ENCODE measurements at places on chromosomes 13 and 19. TPM values are rescaled to one million over a fixed set of nuclear protein-coding genes. Genes with fewer than 3 reads are reported as not detected.

GRCh38 chr13:25174304-25174703 is 2.2 kb upstream of the AMER2 start:
- peaks cover 63% of the 10 kb centered on the region for H3K27me3 ChIP-seq
- no peak overlapping the region for H3K27ac ChIP-seq
- no peak overlapping the region for H3K4me3 ChIP-seq
- H3K4me1 ChIP-seq, result peaks cover 14% of the 10 kb centered on the region
- no peak for DNase-seq

DNA sequence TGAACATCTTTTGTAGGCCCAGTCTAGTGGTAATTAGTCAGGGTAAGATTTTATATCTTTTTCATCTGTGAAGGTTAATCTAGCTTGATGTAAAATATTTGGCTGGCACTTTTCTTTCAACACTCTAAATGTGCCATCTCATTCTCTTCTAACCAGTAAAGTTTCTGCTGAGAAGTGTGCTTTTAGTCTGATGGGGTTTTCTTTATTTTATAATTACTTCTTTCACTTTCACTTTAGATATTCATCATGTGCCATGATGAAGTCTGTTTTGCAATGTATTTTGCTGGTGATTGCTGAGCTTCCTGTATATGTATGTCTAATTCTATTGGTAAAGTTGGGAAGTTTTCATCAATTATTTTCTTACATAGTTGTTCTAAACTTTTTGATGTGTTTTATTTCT is 31.9 kb downstream of the ZNF726 start:
- no peaks in the 10 kb centered on the region for H3K27me3 ChIP-seq
- H3K27ac ChIP-seq, result no peak overlapping the region
- no peaks in the 10 kb centered on the region for H3K4me1 ChIP-seq
- no peak for DNase-seq
- peaks cover 18% of the 10 kb centered on the region for H3K36me3 ChIP-seq
- H3K4me3 ChIP-seq, result no peak overlapping the region

Gene RFXAP
- 14.1 TPM for total RNA-seq

DNA sequence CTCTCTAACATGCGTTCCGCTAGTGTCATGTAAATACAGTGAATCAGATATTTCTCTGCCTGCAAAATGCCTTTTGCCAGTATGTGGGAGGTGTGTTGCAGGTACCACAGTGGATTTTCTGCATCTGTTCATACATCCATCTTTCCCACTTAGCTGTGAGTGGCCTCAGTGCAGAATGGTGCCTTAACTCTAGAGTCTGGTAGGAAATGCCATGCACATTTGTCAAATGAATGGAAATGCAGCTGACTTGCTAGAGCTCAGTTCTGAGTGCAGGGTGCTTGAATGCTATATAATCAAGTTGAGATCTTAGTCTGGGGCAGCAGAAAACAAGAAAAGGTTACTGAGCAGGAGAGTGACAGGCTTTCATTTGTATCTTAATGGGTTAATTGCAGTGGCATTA is 68.2 kb downstream of the LRCH1 start:
- H3K36me3 ChIP-seq, result no peaks in the 10 kb centered on the region
- no peaks in the 10 kb centered on the region for H3K27me3 ChIP-seq
- no peak for DNase-seq
- peaks cover 57% of the 10 kb centered on the region for H3K4me1 ChIP-seq
- peak overlapping the region; percentile 19 for H3K27ac ChIP-seq

Gene SLAIN1
- 33.4 TPM for total RNA-seq

GRCh38 chr13:50119591-50119990 is 104.3 kb downstream of the KCNRG start:
- H3K4me3 ChIP-seq, result no peak overlapping the region
- no peak overlapping the region for H3K27ac ChIP-seq
- peaks cover 31% of the 10 kb centered on the region for H3K27me3 ChIP-seq
- DNase-seq, result no peak
- H3K36me3 ChIP-seq, result no peaks in the 10 kb centered on the region
- H3K4me1 ChIP-seq, result peaks cover 12% of the 10 kb centered on the region

- H3K4me3 ChIP-seq, result no peak overlapping the region
- H3K27me3 ChIP-seq, result no peaks in the 10 kb centered on the region
- no peak overlapping the region for H3K27ac ChIP-seq
- no peaks in the 10 kb centered on the region for H3K36me3 ChIP-seq
- no peak for DNase-seq
- no peaks in the 10 kb centered on the region for H3K4me1 ChIP-seq
These were observed 185.3 kb upstream of the EDNRB start for GRCh38 chr13:78103936-78104335.

DNA sequence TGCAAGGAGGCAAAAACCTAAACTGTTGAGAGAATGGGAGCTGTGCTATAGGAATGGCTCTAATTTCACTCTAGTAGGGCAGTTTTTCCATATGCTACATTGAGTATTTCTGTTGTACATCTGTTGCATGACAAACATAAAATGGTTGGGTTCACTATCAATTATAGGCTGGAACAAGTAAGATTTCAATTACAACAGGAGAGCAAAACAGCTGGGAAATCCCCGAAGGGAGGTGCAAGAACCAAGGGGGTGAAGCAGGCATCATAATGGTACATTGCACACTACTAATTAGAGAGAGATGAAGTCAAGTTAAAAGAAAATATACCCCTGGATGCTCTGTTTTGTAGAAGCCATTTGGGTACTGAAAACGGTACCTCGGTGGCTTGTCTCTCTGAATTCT is 389.5 kb downstream of the PCDH9 start:
- DNase-seq, result no peak
- H3K27me3 ChIP-seq, result no peaks in the 10 kb centered on the region
- H3K36me3 ChIP-seq, result no peaks in the 10 kb centered on the region
- H3K4me3 ChIP-seq, result no peak overlapping the region
- H3K4me1 ChIP-seq, result peaks cover under 1% of the 10 kb centered on the region
- no peak overlapping the region for H3K27ac ChIP-seq

- H3K4me3 ChIP-seq, result no peak overlapping the region
- H3K27ac ChIP-seq, result no peak overlapping the region
- peaks cover 26% of the 10 kb centered on the region for H3K4me1 ChIP-seq
These were observed 213.3 kb upstream of the MIR17HG start for GRCh38 chr13:91133941-91134802.
